Activated CD8-positive, alpha-beta memory T cell treated with anti-CD3 and anti-CD28 coated beads, Interleukin-2, amount 10 ng/mL, durations not matched to agents 7 days and 5 days (primary cell): ENCODE measurements at places on chromosomes 1 and 21.

- DNase-seq = no peak
- H3K36me3 ChIP-seq = no peaks in the 10 kb centered on the region
- no peak overlapping the region for H3K4me3 ChIP-seq
- no peaks in the 10 kb centered on the region for H3K27me3 ChIP-seq
- H3K4me1 ChIP-seq = no peaks in the 10 kb centered on the region
Measured at GRCh38 chr1:68197891-68198290, 34.4 kb downstream of the WLS start.

GRCh38 chr1:238492271-238492670 lies 601.5 kb upstream of the ZP4 start:
- no peaks in the 10 kb centered on the region for H3K4me1 ChIP-seq
- DNase-seq = no peak
- H3K4me3 ChIP-seq = no peak overlapping the region
- H3K27me3 ChIP-seq = no peaks in the 10 kb centered on the region
- no peaks in the 10 kb centered on the region for H3K36me3 ChIP-seq

DNA sequence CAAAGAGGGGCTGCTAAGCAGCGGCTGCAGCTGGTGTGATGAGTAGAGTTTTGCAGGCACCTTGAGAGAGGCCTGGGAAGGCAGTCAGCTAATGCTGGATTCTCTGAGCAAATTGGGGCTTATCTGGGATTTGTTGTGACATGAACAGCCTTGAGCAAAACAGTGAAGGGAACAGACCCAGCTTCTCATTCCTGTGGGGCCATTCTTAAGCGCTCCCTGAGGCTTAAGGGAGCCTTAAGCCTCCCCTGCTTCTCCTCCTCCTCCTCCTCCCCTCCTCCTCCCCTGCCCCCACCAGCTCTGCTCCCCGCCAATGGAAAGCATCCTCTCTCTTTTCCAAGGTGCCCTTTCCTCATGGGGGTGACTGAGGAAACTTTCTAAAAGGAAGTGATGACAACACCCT lies 21.3 kb downstream of the HMGCS2 start:
- peaks cover 19% of the 10 kb centered on the region for H3K4me1 ChIP-seq
- H3K27me3 ChIP-seq = peaks cover 29% of the 10 kb centered on the region
- peaks cover 8% of the 10 kb centered on the region for H3K36me3 ChIP-seq

DNA sequence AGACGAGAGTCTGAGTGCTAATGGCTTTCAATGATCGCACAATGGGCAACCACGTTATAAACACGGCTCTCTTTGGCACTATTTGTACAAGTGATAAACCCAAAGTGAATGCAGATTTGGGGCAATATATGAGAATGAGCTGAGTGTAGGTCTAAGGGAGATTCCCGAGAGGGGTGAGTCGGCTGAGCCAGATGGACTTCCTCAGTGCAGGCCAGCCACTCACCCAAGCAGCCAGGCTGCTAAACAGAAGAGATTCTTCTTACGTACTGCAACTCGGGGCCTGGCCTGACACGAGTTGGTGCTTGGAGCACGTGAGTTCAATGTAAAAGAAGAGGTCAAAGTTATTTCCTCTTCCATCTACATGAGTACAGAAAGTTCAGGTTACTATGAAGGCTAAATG lies 6.2 kb upstream of the MIXL1 start:
- H3K27ac ChIP-seq = no peak overlapping the region
- H3K4me1 ChIP-seq = no peaks in the 10 kb centered on the region
- peak; percentile 5 for DNase-seq

DNA sequence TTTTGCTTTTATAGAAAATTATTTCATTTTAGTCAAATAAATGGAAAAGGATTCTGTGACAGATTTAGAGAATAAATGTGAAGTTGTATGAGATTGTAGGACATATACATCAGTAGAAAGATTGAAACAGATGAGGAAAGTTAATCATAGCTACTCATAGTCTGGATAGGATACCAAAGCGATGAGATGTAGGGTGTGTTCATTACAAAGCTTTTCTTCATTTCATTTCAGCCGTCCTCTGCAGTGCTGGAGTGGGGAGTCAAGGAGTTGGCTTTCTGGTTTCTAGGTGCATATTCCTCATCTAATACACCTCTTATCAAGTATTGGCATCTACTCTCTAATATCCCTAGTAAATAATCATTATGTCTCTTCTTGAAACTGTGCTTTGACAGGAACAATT lies 149.5 kb upstream of the NEGR1 start:
- no peak overlapping the region for H3K27ac ChIP-seq
- H3K27me3 ChIP-seq = no peaks in the 10 kb centered on the region
- no peak overlapping the region for H3K4me3 ChIP-seq
- no peaks in the 10 kb centered on the region for H3K36me3 ChIP-seq

- no peak for DNase-seq
- peak overlapping the region; percentile 99 for H3K27ac ChIP-seq
- H3K27me3 ChIP-seq = no peaks in the 10 kb centered on the region
- no peak overlapping the region for H3K4me3 ChIP-seq
- no peaks in the 10 kb centered on the region for H3K36me3 ChIP-seq
- peaks cover 70% of the 10 kb centered on the region for H3K4me1 ChIP-seq
Measured at GRCh38 chr1:203288400-203288799, 16.9 kb upstream of the BTG2 start.

DNA sequence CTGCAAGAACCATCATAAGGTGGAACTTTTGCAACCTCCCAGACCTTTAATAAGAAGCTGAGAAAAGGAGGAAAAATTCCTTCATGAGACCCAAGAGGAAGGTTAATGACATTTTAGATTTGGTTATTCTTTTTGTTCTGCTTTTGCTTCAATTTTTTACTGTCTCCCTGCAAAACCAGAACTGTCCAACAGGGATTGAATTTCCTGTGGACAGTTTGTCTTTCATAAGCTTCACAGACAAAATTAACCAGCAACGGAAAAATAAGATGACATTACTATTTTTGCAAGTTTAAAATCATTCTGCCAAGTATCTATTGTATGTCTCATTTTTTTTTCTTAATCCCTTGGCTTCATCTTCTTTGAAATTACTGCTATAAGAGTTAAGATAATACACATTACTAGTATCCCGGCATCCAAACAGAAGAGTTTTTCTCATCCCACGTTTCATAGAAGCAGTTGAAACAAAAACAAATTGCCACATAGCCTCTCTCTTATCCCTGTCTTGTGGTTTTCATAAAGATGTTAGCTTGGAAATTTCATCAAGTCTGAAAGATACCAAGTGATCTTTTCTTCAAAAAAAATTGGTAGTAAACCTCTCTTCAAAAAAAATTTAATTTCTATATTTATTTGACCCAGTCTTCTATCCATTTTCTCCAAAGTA lies 465.3 kb upstream of the PTBP2 start:
- H3K27me3 ChIP-seq = no peaks in the 10 kb centered on the region
- H3K36me3 ChIP-seq = no peaks in the 10 kb centered on the region
